ENCODE measurements at places on chromosomes 13 and 19.
A peak's percentile ranks its signal among the peaks of the same experiment; 100 is the strongest.

DNA sequence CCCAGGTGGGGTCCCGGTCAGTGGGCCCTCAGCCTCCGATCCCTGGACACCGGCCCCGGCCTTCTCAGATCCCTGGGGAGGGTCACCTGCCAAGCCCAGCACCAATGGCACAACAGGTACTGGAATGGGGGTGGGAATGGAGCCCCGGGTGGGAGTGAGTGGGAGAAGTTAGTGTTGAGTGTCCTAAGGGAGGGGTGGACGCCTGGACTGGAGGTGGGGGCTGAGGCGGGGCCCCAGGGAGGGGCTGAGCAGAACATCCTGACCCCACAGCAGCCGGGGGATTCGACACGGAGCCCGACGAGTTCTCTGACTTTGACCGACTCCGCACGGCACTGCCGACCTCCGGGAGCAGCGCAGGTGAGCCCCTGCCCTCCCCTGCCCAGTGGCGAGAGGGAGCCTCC lies 17.7 kb downstream of the EPN1 start:
- DNase-seq: no peak

GRCh38 chr13:48291730-48292129 lies 11.8 kb upstream of the RB1 start:
- DNase-seq: no peak

DNA sequence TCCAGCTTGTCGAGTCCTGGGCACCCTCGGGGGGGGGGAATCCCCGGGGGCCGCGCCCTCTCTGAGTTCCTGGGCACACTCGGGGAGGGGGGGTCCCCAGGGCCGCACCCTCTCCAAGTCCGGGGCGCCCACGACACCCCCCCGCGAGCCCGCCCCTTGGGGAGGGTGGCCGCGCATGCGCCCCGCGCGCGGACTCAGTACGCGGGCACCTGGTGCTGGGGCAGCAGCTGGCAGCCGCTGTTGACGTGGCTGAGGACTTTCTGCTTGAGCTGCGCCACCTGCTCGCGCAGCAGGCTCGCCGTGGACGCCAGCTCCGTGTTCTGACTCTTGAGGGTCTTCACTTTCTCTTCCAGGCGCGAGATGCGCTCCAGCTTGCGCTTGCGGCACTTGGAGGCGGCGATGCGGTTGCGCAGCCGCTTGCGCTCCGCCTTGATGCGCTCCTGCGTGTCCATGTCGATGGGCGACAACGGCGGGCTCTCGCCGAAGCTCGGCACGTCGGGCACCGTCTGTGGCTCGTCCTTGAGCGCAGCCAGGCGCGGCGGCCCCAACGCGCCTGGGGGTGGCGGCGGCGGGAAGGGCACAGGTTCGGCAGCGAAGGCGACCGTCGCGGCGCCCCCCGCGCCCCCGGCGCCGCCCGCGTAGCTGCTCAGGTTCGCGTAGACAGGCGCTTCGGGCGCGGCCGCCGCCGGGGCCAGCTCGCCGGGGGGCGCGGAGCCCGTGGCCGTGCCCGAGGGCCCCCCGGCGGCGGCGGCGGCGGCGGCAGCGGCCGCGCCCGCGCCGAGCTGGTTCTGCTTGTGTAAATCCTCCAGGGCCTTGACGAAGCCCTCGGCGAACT lies 958 bp downstream of the JUND start:
- DNase-seq: peak; percentile 78

DNA sequence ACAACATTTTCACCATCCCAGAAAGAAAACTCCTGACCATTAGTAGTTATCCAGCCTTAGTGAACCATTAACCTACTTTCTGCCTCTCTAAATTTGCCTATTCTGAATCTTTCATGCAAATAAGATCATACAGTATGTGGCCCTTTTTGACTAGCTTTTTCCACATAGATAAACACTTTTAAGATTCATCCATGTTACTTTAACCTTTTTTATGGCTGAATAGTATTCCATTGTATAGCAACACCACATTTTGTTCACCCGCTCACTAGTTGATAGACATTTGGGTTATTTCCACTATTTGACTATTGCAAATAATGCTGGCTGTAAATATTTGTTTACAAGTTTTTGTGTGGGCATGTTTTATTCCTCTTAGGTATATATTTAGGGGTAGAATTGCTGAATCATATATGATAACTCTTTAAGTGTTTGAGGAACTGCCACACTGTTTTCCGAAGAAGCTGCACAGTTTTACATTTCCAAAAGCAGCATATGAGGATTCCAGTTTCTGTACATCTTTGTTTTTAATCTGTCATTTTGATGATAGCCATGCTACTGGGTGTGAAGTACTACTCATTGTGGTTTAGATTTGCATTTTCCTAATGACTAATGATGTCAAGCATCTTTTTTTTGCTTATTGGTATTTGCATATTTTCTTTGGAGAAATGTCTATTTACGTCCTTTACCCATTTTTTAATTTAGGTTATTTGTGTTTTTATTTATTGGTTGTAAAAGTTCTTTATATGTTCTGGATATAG lies 17.1 kb downstream of the COG6 start:
- no peak for DNase-seq

GRCh38 chr13:109941951-109942350 lies 155.6 kb upstream of the IRS2 start:
- no peak for DNase-seq

- DNase-seq: no peak
Measured at GRCh38 chr19:51250786-51251467, at the start of gene SIGLECL1. Gene SIGLECL1 (plus strand): TSS chr19:51251080. CDS start chr19:51264073, 12,993 bp downstream.

GRCh38 chr13:32228330-32229041 lies 86.7 kb downstream of the ZAR1L start:
- DNase-seq: no peak

GRCh38 chr13:110109910-110110309 lies 197.0 kb downstream of the COL4A1 start:
- no peak for DNase-seq

- no peak for DNase-seq
Measured at GRCh38 chr13:29453617-29454011, 141.9 kb downstream of the SLC7A1 start.

GRCh38 chr19:51490676-51491075 lies 10.9 kb downstream of the SIGLEC12 start:
- DNase-seq: no peak

DNA sequence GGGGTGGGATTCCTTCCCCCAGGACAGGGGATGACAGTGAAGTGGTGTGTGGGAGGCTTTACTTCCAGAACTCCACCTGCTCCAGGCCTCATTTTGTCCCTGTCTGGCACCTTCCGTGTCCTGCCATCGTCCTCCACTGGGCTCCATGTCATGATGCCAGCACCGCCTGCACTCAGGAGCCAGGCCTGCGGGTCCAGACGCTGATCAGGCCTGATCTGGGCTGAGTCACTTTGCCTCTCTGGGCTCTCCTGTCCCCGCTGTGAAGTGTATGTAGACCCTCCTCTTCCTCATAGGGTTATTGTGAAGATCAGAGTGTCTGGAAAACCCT lies 9.6 kb downstream of the FUZ start:
- no peak for DNase-seq

GRCh38 chr13:44734201-44734707 lies 158.1 kb upstream of the TSC22D1 start:
- DNase-seq: no peak

GRCh38 chr13:30114571-30115256 lies 192.6 kb downstream of the KATNAL1 start:
- peak; percentile 84 for DNase-seq

DNA sequence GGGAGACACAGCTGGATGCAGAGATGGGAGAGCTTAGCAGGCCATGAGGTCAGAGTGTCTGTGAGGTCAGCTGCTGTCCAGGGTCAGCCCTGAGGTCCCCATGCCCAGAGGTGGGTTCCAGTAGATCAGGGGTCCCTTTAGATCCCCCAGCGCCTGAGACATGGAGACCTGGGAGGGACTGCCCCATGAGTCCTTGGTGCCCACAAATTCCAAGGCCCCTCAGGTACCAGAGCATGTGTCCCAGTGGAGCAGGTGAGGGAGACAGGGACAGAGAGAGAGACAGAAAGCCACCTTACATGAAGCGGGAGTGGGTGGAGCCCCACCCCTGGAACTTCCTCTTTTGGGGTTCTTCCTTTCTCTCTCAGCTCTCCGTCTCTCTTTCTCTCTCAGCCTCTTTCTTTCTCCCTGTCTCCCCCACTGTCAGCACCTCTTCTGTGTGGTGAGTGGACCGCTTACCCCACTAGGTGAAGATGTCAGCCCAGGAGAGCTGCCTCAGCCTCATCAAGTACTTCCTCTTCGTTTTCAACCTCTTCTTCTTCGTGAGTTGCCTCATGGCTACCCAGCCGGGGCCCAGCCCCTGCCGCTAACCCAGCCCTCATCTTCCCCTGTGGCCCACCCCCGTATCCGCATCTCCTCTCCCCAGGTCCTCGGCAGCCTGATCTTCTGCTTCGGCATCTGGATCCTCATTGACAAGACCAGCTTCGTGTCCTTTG lies at the start of gene CD37:
TSS of gene CD37 (plus strand) at position 336 of the 713 bp plus-strand sequence. CDS start at position 471, 135 bp downstream.
- peak; percentile 51 for DNase-seq

GRCh38 chr13:63048653-63049052 lies 1633.0 kb upstream of the PCDH20 start:
- no peak for DNase-seq

GRCh38 chr13:114027826-114028225 lies 54.0 kb upstream of the C13orf46 start:
- no peak for DNase-seq

DNA sequence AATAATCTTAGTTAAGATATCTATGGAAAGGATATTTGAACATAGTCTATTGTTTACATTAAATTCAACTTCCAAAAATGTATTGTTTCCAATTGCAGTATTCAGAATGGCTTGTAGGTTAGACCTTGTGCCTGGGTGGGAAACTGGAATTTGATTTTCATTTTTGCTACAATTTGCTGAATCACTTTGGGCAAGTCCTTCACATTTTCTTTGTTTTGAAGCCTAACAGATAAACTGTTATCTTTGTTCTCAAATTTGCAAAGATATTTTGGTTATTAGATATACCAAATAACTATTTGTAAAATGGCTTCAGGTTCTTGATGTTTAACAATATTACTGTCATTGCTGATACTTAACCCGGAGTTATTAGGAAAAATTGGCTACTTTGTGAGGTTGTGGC lies 82.6 kb downstream of the WDFY2 start:
- no peak for DNase-seq

DNA sequence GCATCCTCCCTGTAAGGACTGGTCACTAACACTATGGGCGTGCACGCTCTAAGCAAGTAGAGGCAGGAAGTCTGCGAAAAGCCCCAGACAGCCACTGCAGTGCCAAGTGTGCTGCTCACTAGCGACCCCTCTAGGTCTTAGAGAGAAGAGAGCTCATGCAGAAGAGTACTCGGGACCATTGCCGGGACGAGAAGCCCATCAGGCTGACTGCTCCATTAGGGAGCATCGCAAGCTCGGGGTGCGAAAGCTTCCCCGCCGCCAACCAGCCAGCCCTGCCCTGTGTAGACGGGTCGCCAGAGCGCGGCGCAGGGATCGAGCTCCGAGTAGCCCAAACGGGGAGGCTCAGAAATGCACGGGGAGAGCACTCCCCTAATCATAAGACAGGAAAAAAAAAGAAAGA lies 16.6 kb downstream of the POU4F1 start:
- DNase-seq: no peak

- DNase-seq: peak; percentile 53
Measured at GRCh38 chr19:49056101-49056901, 1.2 kb downstream of the CGB7 start.

DNA sequence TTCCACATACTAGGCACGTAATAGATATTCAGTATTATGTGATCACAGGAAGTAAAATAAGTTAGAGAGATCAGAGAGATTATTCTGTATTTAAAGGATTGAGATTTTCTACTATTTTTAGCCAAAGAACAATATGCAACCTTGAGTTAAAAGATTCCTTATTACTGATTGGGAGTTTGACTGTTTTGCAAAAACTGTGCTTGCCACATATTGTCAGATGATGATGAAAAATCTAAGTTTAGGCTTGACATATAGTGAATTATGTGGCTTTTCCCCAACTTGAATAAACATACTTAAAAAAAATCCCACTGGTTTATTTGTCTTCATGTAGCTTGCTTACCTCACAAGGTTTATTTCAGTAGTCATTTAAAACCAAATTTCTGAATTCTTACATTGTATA lies 194.4 kb downstream of the KCNRG start:
- peak; percentile 71 for DNase-seq

- no peak for DNase-seq
Measured at GRCh38 chr13:72505376-72505775, 222.1 kb downstream of the MZT1 start.

DNA sequence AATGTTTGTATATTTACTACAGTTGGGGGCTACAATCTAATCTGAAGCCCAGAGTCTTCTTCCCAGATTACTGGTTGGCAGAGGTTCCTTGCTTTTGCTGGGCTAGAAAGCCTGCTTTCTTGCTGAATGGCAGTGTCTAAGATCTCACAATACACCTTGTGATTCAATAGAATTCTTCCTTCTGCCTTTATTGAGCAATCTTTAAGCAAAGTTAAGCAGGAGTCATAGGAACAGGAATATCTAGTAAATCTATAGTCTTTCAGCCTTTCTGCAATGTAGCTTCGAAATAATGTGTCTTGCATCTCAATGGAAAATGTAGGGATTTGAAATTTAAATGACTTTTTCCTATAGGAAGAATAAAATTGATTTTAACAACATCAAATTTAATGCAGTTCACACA lies 346.1 kb downstream of the SLITRK1 start:
- no peak for DNase-seq

DNA sequence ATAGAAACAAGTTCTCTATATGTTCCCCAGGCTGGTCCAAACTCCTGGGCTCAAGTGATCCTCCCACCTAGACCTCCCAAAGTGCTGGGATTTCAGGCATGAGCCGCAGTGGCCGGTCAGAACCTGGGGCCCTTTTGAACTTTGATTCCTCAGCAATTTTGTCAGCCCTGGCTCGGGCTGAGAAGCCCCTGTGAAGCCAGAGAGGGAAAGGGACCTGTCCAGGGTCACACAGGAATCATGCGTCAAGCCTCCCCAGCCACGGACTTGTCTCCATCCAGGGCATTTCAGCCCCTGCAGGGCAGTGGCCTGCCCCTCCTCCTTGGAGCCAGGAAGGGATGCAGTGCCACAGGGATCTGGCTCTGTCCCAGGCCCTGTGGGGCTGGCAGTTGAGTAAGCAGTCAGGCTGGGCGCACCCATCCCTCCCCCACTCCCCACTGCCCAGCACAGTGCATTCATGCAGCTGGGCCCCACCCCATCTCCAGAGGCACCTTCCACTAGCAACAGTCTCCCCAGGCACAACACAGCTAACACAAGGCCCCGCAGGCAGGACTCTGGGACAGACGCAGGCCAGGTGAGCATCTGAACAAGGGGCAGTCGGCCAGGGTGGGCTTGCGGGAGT lies at the start of gene CAPS:
TSS of gene CAPS (plus strand) at position 516 of the 619 bp plus-strand sequence. CDS start 153 bp downstream, outside the sequence.
- DNase-seq: no peak

DNA sequence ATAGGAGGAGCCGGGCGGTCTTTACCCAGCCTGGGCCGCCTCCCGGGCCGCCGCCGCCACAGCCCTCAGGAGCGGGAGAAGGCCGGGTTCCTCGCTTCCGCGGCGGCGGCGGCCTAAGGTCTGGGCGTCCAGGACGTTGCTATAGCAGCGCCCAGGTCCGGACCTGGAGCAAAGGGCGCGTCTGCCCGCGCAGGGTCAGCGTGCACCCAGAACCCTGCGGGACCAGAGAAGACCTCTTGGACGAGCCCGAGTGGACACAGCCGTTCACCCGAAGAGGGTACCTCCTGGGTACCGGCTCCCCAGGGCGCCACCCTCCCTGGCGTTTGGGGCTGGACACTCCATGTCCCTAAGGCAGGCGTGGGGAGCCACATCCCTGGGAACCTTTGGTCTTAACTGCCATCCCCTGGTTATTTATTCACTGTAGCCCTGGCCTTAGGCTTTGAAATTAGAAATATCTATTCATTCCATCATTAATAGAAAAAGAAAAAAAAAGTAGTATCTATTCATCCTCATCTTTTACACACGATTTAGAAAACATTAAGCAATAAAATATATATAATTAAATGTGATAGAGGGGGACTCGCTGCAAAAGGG lies 2.4 kb downstream of the DZIP1 start:
- no peak for DNase-seq

- no peak for DNase-seq
Measured at GRCh38 chr13:77811381-77811780, 107.2 kb downstream of the EDNRB start.

Measured in suppressor macrophage treated with lipopolysaccharide for 4 hours (primary cell).